Left ventricle myocardium superior (tissue), 1 donor: ENCODE measurements at places on chromosomes 5 and 9. TPM values are rescaled to one million over a fixed set of nuclear protein-coding genes. Genes with fewer than 3 reads are reported as not detected.

Gene CENPK
- total RNA-seq: 0.99 TPM

Gene SLC24A2
- not detected for total RNA-seq

GRCh38 chr5:114255260-114255659 is 106.6 kb upstream of the KCNN2 start:
- DNase-seq: no peak

DNA sequence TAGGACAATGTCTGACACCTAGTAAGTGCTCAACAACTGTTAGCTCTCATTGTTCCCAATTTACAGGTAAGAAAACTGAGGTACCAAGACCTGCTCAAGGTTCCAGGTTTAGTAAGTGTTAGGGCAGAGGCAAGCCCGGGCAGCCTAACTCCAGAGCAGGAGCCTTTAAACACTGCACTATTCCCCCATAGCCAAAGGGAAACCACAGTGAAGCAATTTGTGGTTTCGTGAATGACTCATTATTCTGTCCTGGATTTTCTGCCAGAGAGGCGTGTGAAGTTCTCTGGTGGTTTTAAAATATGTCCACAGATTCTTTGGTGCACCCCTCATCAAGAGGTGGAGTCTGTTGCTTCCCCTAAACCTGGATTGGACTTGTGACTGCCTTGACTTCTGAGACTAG is 1.0 kb upstream of the MCC start:
- DNase-seq: no peak
